HuH-7 (cell line): ENCODE measurements at places on chromosomes 4 and X.

GRCh38 chr4:38150766-38151165 lies 190.6 kb downstream of the PTTG2 start:
- DNase-seq: no peak

DNA sequence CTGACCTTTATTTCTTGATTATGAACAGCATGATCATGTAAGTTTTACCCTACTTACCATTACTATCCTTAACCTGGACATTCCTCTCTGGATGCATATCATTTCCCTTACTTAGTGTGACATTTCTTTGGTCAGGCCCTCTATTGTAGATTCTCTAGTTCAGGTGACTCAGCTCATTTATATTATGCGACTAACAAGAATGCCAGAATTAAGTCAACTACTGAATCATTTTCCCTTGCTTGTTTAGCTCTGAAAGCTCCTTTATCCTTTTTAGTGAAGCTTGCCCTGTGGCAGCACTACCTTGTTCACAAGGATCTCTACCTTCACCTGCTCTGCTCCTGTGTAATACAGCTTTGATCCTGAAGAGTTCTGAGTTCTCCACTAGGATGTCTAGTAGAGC lies 15.1 kb upstream of the UGT2B17 start:
- no peak for DNase-seq

- DNase-seq: no peak
These were observed 229.0 kb downstream of the UGT8 start for GRCh38 chr4:114827651-114828050.

- no peak for DNase-seq
These were observed 867.4 kb upstream of the PCDH10 start for GRCh38 chr4:132281733-132282132.

- no peak for DNase-seq
These were observed 66.4 kb upstream of the ATP6AP2 start for GRCh38 chrX:40514376-40514775.

GRCh38 chr4:7769396-7770223 lies 170.1 kb downstream of the AFAP1 start:
- no peak for DNase-seq

DNA sequence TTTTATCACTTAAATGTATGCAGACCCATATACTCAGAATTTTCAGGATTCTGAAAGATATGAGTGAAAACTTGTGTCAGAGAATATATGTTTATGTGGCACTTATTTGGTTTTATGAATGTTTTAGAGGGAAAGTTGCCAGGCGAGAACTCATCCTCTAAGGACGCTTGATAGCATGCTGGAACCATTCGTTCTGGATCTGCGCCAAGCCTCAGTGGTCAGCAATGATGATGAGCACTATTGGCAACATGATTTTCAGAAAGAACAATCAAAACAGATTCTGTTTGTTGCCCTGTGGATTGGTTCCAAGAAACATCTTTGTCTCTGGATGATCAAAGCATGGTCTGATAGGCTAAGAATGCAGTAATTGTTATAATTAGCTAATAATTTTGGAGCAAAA lies 32.1 kb upstream of the RAPGEF2 start:
- no peak for DNase-seq

DNA sequence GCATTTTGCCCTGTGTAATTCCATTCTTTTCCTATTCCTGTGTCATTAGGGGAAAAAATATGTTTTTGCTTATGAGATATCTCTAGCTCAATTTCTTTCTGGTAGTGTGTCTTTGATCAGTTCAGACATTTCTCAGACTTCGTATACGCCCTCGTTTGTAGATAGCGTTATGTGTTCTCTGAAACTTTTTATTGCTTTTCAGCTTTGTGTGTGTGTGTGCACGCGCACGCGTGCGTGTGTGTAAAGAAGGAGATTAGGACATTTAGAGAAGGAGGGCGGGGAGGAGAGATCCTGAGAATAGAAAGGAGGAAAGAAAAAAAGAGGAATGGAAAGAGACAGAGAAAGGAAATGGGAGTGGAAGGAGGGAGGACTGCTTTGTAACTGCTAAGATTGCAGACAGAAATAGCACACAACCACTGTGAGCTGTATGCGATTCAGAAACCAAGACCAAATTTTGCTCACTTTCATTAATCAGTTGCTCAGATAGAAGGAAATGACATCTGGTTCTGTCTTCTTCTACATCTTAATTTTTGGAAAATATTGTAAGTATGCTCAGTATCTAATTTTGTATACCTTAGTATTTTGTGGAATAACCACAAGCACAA lies at the start of gene RXFP1:
TSS of gene RXFP1 (plus strand) at position 399 of the 605 bp plus-strand sequence. CDS start at position 494, 95 bp downstream.
- DNase-seq: no peak

GRCh38 chr4:174856926-174857800 lies 28.1 kb upstream of the GLRA3 start:
- no peak for DNase-seq

GRCh38 chrX:154529206-154529612 lies 13.2 kb upstream of the FAM3A start:
- no peak for DNase-seq

DNA sequence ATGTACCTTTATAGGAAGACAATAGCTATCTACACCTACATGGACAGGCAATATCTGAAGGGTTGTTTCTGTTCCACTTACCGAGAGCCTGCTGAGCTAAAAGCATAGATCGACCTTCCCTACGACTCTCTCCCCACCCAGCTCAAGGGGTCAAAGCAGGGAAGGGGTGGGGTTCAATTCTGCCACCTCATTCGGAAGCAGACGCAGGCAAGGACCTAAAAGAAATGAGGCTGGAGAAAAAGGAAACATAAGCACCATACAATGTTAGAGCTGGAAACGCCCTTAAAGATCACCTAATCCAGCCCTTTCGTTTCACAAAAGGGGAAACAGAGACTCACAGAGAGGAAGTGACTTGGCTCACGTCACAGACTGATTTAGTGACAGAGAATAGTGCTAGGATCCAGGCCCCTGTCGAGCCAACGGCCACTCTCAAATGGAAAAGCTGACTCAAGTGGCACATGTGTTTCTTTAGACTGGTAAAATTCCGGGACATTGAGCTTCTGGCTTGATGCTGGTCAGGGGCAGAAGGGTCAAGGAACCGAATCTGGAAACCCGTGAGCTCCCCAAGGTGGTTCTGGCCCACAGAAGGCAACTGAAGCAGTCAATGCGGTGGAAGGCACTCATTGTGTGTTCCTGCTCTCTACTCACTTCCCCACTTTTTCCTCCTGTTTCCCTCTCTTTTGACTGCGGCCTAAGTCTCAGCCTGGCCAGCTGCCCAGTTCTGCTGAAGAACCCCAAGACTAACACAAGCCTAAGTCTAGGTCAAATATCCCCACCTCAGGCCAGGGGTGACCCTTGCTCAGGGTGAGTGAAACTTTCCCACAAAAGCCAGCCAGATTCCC lies 7.5 kb downstream of the SEPTIN6 start:
- DNase-seq: no peak

- DNase-seq: no peak
These were observed 98.9 kb downstream of the KLHL8 start for GRCh38 chr4:87121341-87122065.

- DNase-seq: no peak
These were observed 204.6 kb downstream of the SCFD2 start for GRCh38 chr4:53161051-53161786.

GRCh38 chr4:37747772-37748330 lies 61.7 kb upstream of the RELL1 start:
- no peak for DNase-seq

- no peak for DNase-seq
These were observed 2271.5 kb downstream of the PCDH7 start for GRCh38 chr4:32991663-32992062.
